ENCODE measurements at places on chromosomes 7 and 10. TPM values are rescaled to one million over a fixed set of nuclear protein-coding genes. Genes with fewer than 3 reads are reported as not detected.

TUBB8 gene
- not detected for total RNA-seq

DNA sequence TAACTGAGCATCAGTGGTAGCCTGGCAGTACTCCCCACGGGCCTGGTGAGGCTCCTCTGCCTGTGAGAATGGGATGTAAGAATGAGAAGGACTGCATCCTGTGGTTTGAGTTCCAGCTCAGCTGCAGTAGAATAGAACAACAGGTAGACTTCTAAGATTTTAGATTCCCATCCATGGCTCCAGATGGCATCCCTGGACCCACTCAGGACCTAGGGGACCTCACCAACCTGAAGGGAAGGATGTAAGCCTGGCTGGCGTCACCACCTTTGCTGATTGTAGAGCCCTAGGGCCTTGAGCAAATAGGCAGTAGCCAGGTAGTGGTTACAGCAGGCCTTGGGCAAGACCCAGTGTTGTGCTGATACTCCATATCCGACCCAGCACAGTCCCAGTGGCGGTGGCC, 9.6 kb upstream of the AOC1 start:
- H3K4me1 ChIP-seq = peaks cover 13% of the 10 kb centered on the region
- H3K27ac ChIP-seq = no peak overlapping the region
- H3K27me3 ChIP-seq = no peaks in the 10 kb centered on the region
- DNase-seq = no peak
- H3K4me3 ChIP-seq = no peak overlapping the region

GRCh38 chr10:29408847-29409240, 120.0 kb downstream of the LYZL1 start:
- peaks cover 53% of the 10 kb centered on the region for H3K4me1 ChIP-seq
- H3K27ac ChIP-seq = peak overlapping the region; percentile 95
- H3K4me3 ChIP-seq = peak overlapping the region; percentile 81
- no peaks in the 10 kb centered on the region for H3K36me3 ChIP-seq

- H3K27me3 ChIP-seq = peaks cover 29% of the 10 kb centered on the region
- no peaks in the 10 kb centered on the region for H3K36me3 ChIP-seq
Measured at GRCh38 chr10:98285416-98285815, 17.4 kb upstream of the LOXL4 start.
